ENCODE measurements at places on chromosomes 16 and 17.

DNA sequence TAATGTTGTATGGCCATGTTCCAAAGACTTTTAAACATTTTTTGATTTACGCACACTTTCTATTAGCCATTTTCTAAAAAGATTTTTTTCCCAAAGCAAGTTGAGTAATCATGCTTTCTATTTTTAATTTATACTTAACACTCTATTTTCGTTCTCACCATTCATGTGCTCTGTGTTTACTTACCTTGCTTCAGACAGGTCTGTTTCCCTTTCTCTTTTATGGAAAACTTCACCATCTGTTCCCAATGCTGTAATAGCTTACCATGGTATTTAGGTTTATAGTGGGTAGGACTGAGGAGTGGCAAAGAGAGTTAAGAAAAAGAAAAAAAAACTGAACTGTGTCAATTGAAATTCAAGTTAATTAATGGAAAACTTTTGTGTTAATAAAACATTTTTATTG is 37.5 kb upstream of the KCNJ16 start:
- no peak for DNase-seq

- DNase-seq, result peak; percentile 69
These were observed 90.9 kb downstream of the MYH11 start for GRCh38 chr16:15765880-15766279.

- DNase-seq, result no peak
These were observed 7.9 kb downstream of the MPV17L start for GRCh38 chr16:15403392-15403995.

DNA sequence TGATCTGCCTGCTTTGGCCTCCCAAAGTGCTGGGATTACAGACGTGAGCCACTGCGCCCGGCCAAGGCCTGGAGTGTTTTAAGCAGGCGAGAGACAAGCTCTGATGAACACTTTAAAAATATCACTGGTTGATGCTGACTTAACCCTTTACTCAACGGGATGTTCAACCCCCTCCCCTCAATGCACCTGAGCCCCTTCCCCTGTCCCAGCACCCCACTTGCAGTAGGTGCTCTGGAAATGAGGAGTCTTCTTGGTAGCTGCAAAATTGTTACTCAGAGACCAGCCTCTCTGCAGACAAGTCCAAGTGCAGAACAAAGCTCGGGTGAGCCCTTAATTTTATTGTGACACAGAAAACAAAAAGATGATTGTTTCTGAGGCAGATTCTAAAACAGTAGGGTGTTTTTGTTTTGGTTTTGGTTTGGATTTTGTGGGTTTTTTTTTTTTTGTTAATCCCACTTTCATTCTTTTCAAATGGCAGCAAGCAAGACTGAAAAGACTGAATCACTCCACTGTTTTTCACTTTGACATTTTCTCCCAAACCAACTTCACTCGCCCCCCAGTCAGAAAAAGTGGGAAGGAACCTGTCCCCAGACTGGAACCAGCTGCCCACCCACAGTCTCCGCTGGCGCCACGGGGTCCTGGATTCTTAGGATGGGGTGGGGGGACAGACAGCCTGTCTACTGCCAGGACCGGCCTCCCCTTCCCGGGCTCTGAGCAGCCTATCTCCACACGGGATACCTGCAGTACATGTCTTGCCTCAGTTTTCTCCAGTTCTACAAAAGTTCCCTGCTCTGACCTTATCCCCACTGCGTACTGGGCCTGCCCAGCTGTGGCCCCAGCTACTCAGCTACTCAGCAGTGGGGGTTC is 5.2 kb upstream of the PLLP start:
- no peak for DNase-seq

- no peak for DNase-seq
These were observed 247.7 kb downstream of the UTP18 start for GRCh38 chr17:51508048-51508447.

DNA sequence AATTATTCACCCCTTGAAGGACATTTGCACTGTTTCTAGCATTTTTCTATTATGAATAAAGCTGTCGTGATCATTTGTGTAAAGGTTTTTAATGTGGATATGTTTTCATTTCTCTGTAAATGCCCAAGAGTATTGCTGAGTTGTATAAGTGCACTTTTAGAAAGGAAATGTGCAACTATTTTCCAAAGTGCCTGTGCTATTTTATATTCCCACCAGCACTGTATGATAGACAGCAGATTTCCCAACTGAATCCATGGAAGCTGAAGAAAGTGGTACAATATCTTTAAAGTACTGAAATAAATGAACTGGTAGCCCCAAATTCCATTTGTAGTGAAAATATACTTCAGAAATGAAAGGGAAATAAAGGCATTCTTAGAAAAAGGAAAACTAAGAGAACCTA is 238.4 kb downstream of the BCAS3 start:
- DNase-seq, result no peak

DNA sequence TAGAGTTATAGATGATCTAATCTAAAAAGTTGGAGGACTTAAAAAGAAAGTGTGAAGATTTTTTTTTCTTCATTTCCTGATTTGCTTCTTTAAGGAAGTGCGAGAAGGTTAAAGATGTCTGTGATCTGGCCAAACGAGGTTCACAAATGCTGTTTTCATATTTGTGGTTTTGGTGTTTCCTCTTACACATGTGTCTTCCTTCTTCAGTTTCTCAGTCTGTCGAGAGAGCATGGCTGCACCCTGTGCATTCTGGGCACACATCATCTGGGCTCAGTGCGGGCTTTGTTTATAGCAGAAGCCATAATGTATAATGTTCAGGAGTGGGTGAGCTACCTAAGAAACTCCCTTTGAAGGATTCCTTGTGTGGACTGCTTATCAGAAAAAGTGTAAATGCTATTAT is 260.4 kb upstream of the TBX2 start:
- DNase-seq, result peak; percentile 76

Data from activated CD4-positive, alpha-beta T cell treated with anti-CD3 and anti-CD28 coated beads, Interleukin-2, Interleukin-6, amounts not matched to agents 100 ng/mL and 50 ng/mL, durations not matched to agents 16 hours and 8 hours (primary cell).